ENCODE measurements at places on chromosomes 5 and 9. TPM values are rescaled to one million over a fixed set of nuclear protein-coding genes. Genes with fewer than 3 reads are reported as not detected.

SEMA5A gene
- not detected for total RNA-seq

ANKDD1B gene
- total RNA-seq: not detected

LCN9 gene
- total RNA-seq: not detected

PITX1 gene
- 31.5 TPM for total RNA-seq

IFNK gene
- total RNA-seq: not detected

MYORG gene
- 4.5 TPM for total RNA-seq

LAMC3 gene
- 1.1 TPM for total RNA-seq

CDC20B gene
- 0.14 TPM for total RNA-seq

LVRN gene
- 0.10 TPM for total RNA-seq

LCN15 gene
- not detected for total RNA-seq

PDLIM4 gene
- not detected for total RNA-seq

DNAI1 gene
- not detected for total RNA-seq

CARD9 gene
- 0.85 TPM for total RNA-seq

PAIP1 gene
- total RNA-seq: 125 TPM

OTP gene
- total RNA-seq: 0.08 TPM

FIBCD1 gene
- 14.4 TPM for total RNA-seq

IFNA13 gene
- total RNA-seq: not detected

PCDHGC5 gene
- not detected for total RNA-seq

TEK gene
- total RNA-seq: 0.15 TPM

CORO2A gene
- 1.1 TPM for total RNA-seq

CDK9 gene
- total RNA-seq: 46.6 TPM

NMUR2 gene
- 0.06 TPM for total RNA-seq

ASS1 gene
- total RNA-seq: 17.4 TPM
